Activated T-cell treated with anti-CD3 and anti-CD28 coated beads, Interleukin-2, amount 50 U/mL, for 72 hours (primary cell): ENCODE measurements at places on chromosomes 1 and 21. TPM values are rescaled to one million over a fixed set of nuclear protein-coding genes. Genes with fewer than 3 reads are reported as not detected.

The RXRG gene
- not detected for total RNA-seq

The NBPF6 gene
- not detected for total RNA-seq

The TACSTD2 gene
- not detected for total RNA-seq

The HCN3 gene
- 3.6 TPM for total RNA-seq

The SLC44A5 gene
- 0.70 TPM for total RNA-seq

The MMEL1 gene
- total RNA-seq = 1.9 TPM
